ENCODE measurements at places on chromosomes 11 and 22.

GRCh38 chr11:119318240-119319135, 1.6 kb upstream of the MCAM start:
- DNase-seq = peak; percentile 89

DNA sequence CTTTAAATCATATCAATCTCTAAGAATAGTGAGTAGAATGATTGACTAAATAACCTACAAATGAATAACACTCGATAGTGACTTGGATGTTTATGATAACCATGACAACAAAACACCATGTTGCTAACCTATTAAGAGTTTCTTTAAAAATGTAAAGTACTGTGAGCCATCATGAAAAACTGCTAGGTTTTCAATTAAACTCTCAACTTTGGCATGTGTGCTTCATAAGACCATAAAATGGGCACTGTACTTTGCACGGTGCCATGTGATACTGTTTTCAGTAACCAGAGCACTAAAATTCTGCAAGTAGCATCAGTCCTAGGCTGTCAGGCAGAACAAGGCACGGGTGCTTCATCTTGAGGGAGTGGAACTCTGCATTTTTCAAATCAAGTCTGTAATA, 96.2 kb upstream of the TRIM77 start:
- DNase-seq = no peak

DNA sequence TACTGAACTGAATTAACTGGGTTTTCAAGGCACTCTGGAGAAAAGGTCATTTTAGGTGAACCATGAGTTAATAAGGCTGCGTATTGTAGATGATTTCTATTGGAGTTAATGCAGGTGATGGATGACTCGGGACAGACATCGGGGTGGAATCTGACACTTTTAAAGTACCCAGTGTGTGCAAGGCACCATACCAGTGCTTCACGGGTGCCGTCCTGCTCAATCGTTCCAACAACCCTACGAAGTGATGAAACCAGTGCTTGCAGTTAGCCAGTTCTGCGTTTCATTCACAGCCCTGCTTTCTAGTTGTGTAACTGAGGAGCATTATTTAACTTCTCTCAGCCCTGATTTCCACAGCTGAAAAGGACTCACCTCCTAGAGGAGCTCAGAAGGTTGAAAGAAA, 216.5 kb downstream of the BARX2 start:
- DNase-seq = no peak

DNA sequence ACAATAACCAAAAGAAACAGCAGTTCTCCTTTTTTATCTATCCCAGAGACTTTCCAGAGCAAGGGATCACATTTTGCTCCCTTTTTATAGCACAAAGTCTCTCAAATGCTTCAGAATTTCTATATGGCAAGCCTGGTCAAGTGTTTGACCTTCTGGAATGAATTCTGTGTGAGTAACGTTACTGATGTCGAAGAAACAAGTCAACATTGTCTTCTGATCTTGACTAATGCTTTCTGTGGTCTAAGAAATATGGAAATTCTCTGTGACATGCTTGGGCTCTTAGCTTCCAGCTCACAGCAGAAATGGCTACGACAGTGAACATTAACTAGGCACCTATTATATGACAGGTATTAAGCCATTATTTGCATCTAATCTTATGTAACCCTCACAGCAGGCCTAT, 411.7 kb downstream of the CADM1 start:
- no peak for DNase-seq

DNA sequence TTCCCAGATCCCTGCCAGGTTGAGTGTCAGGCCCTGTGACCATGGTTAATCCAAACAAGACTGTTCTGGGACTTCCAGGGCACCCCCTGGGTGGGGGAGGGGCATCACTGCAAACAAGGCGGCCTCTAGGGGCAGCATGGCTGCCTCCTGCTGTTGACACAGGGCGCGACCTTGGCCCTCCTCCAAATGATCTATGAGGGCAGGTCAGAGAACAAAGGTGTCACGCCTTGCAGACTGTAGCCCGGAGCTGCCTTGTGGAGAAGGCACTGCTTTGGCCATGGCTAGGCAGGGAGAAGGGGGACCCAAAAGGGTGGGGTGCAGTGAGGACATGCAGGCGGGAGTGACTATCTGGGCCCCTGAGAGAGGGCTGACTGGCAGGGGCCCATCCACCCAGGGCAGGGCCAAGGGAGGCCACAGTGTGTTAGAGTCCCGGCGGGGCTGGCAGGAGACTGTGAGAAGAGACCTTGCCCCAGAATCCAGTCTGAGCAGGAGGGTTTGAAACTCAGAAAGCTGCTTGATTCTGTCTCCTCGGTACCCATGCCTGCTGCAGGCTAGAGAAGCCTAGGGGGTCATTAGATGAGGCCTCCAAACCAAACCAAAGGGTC, 35.6 kb downstream of the KCNC1 start:
- no peak for DNase-seq

DNA sequence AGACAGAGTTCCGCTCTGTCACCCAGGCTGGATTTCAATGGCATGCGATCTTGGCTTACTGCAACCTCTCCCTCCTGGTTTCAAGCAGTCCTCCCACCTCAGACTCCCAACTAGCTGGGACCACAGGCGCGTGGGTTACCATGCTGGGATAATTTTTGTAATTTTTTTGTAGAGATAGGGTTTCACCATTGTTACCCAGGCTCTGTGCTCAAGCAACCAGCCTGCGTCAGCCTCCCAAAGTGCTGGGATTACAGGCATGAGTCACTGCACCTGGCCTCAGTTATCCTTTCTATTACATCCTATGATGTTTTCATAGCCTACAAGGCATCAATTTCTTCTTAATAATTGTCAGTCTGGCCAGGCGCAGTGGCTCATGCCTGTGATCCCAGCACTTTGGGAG, 36.5 kb downstream of the LRRC74B start:
- DNase-seq = peak; percentile 49

DNA sequence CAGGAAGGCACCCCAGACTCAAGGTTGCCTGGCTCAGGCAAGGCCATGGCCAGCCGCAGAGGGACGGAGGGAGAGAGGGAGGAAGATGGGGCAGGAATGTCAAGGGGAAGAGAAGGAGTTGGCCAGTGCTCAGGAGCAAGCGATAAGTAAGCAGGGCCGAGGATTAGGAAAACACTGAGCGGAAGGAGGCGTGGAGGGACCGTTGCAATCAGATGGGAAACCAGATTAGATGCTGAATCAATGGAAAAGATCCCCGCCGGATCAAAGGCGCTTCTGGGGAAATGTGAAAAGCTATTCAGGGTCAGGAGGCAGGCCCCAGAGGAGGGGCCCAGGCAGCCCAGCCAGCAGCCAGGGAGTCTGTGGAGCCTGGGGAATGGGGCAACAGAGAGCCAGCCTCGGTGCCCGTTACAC, 26.6 kb upstream of the MYEOV start:
- DNase-seq = no peak

DNA sequence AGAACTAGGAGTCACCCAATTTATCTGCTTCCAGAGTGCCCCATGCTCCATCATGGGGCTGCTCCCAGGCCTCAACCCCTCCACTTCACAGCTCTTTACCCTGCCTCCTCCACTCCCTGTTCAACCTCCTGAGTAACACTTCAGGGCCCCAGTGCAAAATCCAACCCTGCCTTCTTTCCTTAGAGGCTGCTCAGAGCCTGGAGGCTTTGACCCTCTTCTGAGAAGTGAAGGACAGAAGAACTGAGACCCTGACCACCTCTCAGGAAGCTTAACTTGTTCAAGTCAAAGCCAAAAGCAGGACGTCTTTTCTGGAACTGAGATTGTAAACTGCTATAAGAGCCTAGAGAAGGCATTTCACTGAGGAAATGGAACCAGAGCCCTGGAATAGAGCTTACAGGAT, 15.5 kb downstream of the EIF3F start:
- DNase-seq = no peak

- no peak for DNase-seq
Measured at GRCh38 chr22:37640591-37641560, 1.4 kb downstream of the SH3BP1 start.
